ENCODE measurements at places on chromosomes 6 and 20.
A peak's percentile ranks its signal among the peaks of the same experiment; 100 is the strongest.

GRCh38 chr6:151176911-151177770 lies 62.6 kb upstream of the AKAP12 start:
- DNase-seq: no peak

DNA sequence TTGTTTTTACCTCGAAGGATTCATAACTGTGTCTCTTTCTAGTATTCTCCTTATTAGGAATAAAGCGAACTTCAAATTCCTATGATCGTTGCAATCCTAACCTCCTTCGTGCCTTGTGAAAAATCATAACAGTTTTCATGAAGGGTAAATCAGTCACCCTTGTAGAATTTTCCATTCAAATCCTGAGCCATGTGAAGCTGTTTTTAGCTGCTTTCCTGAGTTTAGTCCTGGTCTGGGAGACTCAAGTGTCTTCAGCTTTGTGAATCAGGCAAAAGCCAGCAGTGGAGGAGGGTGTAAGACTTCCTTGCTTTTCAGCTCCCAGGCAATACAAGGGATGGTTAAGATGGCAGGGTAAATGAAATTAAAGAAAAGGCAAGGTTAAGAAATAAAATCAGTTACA lies 24.3 kb downstream of the GCNT2 start:
- DNase-seq: no peak

GRCh38 chr20:37243076-37243936 lies 18.3 kb downstream of the GHRH start:
- DNase-seq: no peak

DNA sequence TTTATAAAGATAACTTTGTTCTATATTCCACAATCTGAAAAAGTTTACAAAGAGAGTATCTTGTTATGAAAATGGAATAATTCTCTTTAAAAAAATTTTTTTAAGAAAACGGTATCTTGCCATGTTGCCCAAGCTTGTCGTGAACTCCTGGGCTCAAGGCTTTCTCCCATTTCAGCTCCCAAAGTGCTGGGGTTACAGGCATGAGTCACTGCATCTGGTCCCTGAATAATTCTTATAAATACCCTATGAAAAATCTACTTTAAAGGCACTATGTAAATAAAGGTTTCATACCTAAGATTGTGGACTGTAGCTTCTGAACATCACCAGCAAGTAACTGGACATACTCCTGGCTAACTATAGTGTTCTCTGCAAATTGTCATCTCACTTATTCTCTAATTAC lies 60.3 kb downstream of the SAMD3 start:
- no peak for DNase-seq

DNA sequence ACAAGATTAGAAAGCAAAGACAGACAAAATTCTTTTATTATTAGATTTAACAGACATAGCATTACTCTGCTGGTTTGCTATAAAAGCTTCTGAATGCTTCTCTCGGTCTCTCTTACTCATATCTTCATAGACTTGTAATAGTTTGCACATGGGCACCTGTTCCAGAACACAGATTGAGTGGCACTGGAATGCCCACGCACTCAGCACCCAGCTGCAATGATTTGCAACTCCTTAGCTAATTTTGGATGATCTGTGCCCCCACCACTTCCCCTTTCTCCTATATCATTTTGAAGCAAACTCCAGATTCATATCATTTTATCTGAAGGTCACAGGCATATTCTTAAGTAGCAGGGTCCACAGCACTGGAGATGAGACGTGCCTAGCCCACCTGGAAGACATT lies 148.8 kb downstream of the CFAP61 start:
- DNase-seq: no peak

DNA sequence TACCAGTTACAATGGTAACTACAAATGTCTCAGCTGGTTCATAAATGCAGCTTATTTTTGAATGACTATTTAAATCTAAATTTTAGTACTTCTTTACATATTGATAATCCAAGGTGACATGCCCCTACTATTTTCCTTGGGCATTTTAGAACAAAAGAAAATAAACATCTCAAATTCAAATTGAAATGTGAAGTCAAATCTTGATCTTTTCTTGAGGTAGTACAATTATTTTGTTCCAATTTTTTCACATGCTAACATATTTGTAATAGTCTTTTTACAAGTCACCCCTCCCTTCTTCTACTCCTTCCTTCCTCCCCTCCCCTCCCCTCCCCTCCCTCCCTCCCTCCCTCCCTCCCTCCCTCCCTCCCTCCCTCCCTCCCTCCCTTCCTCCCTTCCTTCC lies 370.1 kb upstream of the MMS22L start:
- no peak for DNase-seq

- DNase-seq: peak; percentile 60
Measured at GRCh38 chr6:28814032-28814976, 109.5 kb downstream of the TRIM27 start.

- DNase-seq: no peak
Measured at GRCh38 chr6:142482249-142482648, 180.4 kb downstream of the ADGRG6 start.

DNA sequence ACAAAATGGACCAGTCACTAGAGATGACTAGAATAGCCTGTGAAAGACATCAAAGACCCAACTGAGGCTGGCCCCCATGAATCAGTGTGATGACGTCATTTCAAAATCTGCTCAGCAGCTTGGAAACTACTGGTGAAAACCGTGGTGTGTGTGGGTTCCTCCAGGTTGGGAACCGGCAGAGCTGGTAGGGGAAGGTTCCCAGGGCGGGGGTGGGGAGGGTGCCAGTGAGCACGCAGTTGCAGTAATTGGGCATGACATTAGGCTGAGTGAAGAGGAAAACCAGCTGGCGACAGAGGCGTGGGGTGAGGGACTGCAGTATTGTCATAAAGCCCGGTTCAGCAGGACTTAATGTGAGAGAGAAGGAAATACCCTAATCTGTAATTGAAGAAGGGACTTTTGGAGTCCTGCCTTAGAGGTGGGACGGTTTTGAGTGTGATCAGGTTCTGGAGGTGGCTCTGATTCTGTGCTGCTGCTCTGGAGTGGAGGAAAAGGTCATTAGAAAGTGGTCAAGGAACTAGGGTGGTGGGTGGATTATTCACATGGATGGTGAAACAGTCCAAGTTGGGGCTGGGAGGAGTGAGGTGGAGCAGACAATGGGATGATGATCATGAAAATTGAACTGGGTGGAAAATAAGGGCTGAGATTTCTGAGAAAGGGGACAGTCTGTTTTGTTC lies 52.0 kb upstream of the MTHFD1L start:
- no peak for DNase-seq

DNA sequence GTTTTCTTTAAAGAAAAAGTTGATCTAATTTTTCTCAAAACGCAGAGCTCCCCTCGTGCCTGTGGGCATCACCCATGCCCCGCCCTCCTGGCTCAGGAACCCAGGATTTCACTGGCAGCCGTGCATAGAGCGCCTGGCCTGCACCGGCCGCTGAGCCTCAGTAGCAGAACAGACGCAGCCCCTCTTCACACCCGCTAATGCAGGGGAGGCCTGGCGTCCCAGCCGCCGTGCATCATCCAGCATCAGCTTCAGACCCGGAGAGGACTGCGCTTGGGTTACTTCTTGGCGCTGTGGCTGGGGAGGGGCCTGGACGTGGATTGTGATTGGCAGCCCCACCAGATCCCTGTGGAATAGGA lies 18.1 kb downstream of the RBM38 start:
- DNase-seq: no peak

DNA sequence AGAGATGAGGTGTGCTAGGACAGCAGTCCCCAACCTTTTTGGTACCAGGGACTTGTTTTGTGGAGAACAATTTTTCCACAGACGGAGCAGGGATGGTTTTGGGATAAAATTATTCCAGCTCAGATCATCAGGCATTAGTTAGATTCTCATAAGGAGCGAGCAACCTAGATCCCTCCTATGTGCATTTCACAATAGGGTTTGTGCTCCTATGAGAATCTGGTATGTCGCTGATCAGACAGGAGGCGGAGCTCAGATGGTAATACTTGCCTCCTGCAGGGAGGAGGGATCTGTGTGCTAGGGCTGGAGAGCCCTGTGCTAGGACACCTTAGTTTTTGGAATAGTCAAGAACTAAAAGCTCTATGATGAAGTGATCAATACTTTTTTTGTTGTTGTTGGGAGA lies 2.5 kb downstream of the SMIM13 start:
- DNase-seq: no peak

- no peak for DNase-seq
Measured at GRCh38 chr6:24775520-24776058, 852 bp downstream of the GMNN start.

DNA sequence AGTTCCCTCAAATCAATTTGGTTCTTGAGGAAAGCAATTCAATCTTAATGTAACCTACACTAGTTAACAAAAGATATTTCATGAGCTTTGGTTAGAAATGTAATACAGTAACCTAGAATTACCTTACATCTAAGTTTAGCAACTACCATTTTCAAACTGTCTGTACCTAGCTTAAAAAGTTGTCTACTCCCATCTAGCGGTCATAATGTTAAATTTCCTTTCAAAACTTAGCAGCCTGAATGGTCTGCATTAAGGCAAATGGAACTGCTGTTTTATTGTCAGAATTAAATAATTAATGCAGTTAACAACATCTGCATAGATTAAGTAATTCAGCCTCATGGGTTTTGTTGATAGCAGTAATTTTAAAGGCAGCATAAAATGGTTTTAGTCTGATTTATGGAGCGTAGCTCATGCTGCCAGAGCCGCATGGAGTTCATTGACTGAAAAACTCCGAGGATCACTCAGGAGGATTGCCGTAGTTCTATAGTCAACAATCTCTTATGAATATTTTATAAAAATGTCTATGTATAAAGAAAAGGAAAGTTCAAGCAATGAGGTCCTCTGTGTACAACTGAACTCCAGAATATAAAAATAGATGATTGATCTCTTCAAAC lies 485.4 kb upstream of the MANEA start:
- no peak for DNase-seq

GRCh38 chr6:134683783-134684422 lies 266.0 kb downstream of the ALDH8A1 start:
- no peak for DNase-seq

GRCh38 chr20:17936761-17937732 lies 31.5 kb downstream of the SNX5 start:
- DNase-seq: no peak

DNA sequence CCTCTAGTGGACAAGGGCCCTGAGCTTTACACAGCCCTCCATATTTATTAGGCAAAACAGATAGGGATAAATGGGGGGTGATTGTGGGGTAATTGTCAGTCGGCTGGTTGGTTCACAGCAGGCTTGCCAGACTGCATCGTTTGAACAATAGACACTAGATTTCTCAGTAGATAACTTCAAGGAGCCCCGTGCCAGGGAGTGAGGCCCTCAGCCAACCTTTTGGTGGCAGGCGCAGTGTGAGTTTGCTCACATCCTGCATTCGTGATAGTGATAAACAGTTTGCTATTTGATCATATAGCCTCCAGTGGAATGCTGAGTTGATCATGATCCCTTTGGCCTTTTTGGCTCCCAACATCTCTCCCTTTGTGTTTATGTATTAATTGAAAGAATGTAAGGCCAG lies 3.6 kb upstream of the ABHD12 start:
- no peak for DNase-seq

DNA sequence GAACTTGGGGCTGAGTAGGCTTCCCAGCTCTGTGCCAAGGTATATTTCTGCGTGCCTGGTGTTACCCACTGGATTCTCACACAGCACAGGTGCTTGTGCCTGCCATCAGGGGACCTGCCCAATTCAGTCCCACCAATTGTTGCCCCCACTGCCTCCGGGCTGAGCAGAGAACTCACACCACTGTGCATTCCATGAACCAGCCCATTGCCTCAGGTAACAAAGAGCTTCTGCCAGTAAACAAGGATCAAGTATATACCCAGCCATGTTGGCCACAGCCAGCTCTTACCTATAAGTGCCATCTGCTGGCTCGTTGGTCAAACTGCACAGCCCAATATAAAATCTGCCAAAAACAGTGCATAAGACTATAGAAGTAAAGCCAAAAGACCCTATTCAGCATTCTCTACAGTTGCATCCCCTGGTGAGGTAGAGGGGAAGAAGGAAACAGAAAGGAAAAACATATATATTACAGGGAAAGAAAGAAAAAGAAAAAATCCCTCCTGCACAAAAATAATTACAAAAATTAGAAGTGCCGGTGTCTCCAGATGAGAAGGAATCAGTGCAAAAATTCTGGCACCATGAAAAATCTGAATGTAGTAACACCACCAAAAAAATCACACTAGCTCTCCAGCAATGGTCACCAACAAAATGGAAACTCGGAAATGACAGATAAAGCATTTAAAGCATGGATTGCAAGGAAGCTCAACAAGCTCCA lies 241.4 kb downstream of the IBTK start:
- no peak for DNase-seq

- no peak for DNase-seq
Measured at GRCh38 chr6:64727075-64727474, 980.0 kb downstream of the EYS start.

DNA sequence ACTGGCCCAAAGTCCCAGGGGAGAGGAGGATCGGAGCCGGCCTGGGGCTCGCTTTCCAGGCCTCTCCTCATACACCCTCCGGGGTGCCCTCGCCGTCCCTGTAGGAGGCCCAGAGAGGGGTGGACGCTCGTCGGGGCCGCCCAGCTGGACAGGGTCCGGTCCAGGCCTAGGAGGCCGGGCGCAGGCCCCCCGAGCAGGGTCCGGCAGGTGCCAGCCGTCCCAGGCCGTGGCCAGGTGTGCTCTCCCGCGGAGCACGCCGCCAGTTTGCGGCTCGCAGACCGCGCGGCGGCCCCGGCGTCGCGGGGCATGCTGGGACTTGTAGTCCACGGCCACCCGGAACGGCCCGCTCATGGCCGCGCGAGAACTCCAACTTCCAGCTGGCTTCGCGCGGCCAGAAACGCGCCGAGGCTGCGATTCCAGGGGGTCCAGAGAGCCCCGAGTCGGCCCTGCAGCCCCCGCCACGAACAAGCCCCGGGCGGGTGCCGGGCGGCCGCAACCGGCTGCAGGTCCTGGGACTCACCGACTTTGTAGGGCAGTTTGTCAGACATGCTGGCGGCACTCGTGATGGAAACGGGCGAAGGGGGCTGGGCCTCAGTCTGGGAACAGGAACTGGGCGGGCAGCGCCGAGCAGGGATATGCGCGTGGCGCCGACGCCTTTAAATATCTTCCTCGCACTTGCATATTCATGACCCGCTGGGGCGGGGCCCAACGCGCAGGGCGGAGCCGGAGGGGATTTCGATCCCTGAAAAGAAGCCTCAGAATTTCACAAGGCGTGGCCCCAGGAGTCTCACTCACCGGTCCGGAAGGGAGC lies at the start of gene AHCY:
TSS of gene AHCY (minus strand) at position 633 of the 811 bp plus-strand sequence. CDS start at position 548, 85 bp downstream.
- DNase-seq: peak; percentile 96

Data from nephron progenitor cell (in vitro differentiated cells).